ENCODE measurements at places on chromosomes 5 and 9.
A peak's percentile ranks its signal among the peaks of the same experiment; 100 is the strongest.

DNA sequence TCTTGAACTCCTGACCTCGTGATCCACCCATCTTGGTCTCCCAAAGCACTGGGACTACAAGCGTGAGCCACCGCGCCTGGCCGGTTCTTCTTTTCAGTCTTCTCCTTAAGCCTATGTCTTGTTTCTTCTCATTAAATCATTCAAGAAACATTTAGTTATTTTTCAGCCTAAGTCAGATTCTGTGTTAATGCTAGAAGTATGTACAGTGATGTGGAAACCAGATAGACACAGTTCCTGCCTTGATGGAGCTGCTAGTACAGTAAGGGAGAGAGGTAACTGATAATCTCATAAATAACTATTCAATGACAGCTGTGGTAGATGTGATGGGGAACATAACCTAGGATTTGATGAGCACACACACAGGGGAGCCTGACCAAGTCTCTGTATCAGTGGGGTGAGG lies 46.3 kb upstream of the NR3C1 start:
- no peak for DNase-seq

GRCh38 chr9:102237094-102237493 lies 498.6 kb upstream of the GRIN3A start:
- no peak for DNase-seq

DNA sequence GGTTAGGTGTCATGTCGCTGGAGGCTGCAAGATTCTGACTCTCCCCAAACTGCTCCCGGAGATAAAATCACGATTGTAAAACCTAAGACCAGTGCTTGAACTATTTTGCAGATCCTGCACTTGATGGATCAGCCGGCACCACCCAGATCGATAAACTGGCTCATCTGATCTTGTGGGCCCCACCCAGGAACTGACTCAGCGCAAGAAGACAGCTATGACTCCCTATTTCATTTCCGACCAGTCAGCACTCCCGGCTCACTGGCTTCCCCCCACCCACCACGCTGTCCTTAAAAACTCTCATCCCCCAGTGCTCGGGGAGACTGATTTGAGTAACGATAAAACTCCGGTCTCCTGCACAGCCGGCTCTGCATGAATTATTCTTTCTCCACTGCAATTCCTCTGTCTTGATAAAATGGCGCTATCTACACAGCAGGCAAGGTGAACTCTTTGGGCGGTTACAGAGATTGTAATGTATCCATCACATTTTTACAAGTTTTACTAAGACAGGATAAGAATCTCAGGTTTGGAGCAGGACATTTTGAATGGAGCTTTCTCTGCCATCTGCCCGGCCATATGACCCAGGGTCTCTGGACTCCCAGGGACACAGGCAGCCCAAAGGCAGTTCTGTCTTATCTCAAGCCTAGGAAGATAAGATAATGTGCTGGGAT lies 10.6 kb upstream of the PPP1R26 start:
- no peak for DNase-seq

DNA sequence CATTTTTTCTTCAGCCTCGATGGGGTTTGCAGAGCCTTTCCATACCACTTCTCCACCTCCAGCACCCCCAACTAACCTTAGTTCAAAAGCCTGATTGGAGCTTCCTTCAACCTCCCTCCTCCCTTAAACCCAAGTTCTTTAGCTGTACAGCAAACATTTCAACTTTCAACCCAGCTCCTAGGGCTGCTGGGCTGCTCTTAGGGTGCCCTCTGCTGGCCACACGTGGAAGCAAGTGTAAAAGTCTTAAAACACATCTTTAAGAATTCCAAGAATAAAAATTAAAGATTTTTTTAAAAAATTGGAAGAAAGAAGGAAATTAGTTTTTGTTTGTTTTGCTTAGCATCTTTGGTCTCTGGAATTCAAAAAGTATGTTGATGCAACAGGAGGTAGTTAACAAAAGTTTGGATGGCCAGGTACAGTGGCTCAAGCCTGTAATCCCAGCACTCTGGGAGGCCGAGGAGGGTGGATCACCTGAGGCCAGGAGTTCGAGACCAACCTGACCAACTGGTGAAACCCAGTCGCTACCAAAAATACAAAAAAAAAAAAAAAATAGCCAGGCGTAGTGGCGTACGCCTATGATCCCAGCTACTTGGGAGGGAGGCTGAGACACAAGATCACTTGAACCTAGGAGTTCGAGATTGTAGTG lies 15.5 kb upstream of the HSD17B3 start:
- peak; percentile 58 for DNase-seq

GRCh38 chr5:111246459-111246858 lies 22.3 kb downstream of the CAMK4 start:
- DNase-seq, result no peak

- no peak for DNase-seq
These were observed 102.0 kb downstream of the STK32A start for GRCh38 chr5:147336876-147337275.

DNA sequence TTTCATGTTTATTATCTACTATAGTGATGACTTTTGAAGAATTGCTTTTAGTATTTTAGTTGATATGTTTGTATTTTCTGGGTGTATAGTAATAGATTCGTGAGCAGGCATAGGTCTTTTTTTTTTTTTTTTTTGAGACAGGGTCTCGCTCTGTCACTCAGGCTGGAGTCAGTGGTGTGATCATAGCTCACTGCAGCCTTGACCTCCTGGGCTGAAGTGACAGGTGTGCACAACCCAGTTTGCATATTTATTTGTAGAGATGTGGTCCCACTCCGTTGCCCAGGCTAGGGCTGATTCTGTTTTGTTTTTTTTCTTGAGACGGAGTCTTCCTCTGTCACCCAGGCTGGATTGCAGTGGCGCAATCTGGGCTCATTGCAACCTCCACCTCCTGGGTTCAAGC lies 11.9 kb downstream of the ERBIN start:
- no peak for DNase-seq

DNA sequence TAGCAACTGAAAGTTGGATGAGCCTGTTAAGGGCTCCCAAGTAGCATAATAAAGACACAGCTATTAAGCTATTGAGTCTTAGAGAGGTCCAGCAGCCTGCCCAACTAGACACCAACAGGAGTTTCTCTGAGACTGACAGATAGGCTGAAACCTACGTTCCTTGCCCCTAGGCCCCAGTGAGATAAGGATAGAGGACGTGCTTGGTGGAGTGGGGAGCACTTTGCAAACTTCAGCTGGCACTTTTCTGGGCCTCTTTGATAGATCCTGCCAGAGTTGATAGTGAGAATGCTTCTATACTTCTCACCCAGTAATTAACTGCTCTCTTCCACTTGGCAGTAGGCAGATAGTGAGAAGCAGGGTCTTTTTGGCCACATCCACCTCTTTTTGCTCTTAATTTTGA lies 20.8 kb upstream of the CTNNA1 start:
- no peak for DNase-seq

- no peak for DNase-seq
These were observed 1.3 kb downstream of the RNF38 start for GRCh38 chr9:36398745-36399144.

DNA sequence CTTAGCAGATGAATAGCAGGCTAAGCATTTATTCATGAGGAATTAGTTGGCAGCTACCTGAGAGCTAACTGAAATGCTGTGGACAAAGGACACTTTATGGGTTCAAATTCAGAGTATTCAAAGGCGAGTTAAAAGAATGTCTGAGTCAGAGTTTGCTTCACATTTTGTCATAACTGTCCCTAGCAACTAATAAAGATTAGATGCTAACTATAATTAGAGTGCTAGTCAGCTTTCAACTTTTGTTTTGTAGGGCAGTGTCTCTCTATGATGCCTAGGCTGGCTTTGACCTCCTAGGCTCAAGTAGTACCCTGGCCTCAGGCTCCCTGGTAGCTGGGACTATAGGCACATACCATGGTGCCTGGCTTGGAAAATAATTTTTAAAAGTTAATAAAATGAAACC lies 4.6 kb downstream of the SMC5 start:
- DNase-seq, result no peak

- DNase-seq, result peak; percentile 98
These were observed 201.2 kb upstream of the GAS1 start for GRCh38 chr9:87148331-87149104.

DNA sequence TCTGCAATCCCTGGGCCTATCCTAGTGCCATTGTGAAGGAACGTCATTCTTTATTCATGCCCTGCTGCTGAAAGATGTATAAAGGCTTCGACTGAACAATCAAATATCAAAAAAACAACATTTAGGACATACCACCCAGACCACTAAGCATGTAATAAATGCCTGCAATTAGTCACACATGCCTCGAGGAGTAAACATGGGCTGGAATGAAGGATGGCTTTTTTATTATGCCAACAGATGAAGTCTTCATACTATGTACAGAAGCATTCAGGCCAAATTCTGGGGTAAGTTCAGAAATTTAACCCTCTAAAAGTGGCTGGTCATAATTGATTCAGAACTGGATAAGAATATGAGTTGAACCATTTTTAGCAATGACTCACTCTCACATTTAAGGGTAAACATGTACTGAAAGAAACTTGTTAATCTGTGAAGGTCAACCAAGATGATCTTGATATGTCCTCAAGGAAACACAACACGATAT lies 38.1 kb downstream of the FAM240B start:
- DNase-seq, result no peak

Measured in posterior cingulate gyrus (tissue), 11 donors.